Muscle of leg (tissue), 16 donors: ENCODE measurements at places on chromosomes 2 and 18. TPM values are rescaled to one million over a fixed set of nuclear protein-coding genes. Genes with fewer than 3 reads are reported as not detected.

PIEZO2 gene
- 48.8 TPM for polyA plus RNA-seq

DNA sequence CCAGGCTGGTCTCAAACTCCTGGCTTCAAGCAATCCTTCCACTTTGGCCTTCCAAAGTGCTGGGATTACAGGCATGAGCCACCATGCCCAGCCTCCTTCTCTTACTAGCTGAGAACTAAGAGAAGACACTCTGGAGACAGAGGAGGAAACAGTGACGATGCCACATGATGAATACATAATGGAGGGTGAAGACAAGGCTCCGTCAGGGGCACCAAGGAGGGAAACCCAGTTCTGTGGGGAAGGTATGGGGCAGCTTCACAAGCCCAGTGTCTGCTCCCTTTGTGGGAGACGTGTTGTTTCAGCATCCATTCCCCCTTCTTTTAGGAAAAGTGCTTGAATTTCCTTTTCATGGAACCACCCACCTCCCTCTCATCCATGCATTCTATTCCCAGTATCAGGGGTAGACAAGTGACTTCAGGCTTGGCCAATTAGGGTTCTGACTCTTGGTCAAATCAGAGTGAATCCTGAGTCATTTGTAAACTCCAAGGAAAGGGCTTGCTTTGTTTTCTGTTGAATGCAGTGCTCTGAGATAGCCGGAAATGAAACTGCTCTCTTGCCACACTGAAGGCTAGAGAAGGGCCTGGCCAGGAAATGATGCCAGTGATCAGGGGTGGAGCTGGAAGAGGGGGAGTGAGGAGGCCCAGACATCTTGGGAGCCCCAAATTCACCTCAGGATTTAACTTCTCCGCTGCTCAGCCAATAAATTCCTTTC is 23.7 kb downstream of the TMEM127 start:
- H3K27me3 ChIP-seq: no peaks in the 10 kb centered on the region
- H3K36me3 ChIP-seq: peaks cover 17% of the 10 kb centered on the region
- H3K27ac ChIP-seq: peak overlapping the region; percentile 85
- no peak overlapping the region for H3K4me3 ChIP-seq
- DNase-seq: peak; percentile 73

- no peak for DNase-seq
- H3K4me3 ChIP-seq: no peak overlapping the region
- H3K4me1 ChIP-seq: peaks cover 16% of the 10 kb centered on the region
- no peak overlapping the region for H3K27ac ChIP-seq
- no peaks in the 10 kb centered on the region for H3K36me3 ChIP-seq
Measured at GRCh38 chr2:236858661-236859060, 227.0 kb upstream of the COPS8 start.

DNA sequence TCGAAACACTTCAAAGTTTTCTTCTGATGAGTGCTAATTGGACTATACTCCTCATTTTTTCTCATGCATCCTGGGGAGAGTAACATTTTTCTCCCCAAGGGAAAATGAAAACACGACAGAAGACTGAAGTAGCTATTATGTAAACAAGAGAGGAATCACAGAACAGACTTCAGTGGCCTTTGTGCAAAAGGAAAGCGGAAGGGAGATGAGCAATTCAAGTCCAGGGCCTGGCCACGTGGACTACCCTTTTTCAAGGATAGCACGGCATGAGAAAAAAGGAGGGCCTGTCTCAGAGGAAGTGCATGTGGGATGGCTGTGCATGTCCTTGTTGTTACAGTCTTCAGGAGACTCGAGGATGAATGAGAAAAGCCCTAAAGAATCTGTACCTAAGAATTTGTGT is 43.8 kb upstream of the KCNE4 start:
- no peaks in the 10 kb centered on the region for H3K27me3 ChIP-seq
- H3K4me3 ChIP-seq: no peak overlapping the region
- no peak overlapping the region for H3K27ac ChIP-seq
- H3K4me1 ChIP-seq: no peaks in the 10 kb centered on the region
- no peaks in the 10 kb centered on the region for H3K36me3 ChIP-seq
- DNase-seq: no peak

DNA sequence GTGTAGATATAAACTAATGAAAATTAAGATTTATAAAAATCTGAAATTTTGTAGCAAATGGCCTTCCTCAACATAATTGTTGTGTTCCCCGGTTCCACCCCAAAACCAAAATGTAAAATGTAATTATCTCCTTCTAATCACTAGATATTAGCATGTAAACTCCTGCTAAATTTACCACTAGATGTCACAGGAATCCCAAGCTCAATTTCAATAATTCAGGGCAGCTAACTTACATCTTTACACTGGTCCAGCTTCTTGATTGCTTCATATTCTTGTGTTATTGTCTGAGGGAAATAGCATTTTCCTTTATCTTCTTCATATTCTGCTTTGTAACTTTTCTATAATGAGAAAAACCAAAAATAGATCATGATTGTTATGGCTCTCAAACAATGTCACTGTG is 42.6 kb downstream of the NEB start:
- no peak overlapping the region for H3K27ac ChIP-seq
- DNase-seq: peak; percentile 6
- H3K36me3 ChIP-seq: peaks cover 40% of the 10 kb centered on the region
- no peaks in the 10 kb centered on the region for H3K4me1 ChIP-seq
- H3K4me3 ChIP-seq: no peak overlapping the region

SH3BP4 gene
- polyA plus RNA-seq: 20.4 TPM

PSMA8 gene
- not detected for polyA plus RNA-seq

DNA sequence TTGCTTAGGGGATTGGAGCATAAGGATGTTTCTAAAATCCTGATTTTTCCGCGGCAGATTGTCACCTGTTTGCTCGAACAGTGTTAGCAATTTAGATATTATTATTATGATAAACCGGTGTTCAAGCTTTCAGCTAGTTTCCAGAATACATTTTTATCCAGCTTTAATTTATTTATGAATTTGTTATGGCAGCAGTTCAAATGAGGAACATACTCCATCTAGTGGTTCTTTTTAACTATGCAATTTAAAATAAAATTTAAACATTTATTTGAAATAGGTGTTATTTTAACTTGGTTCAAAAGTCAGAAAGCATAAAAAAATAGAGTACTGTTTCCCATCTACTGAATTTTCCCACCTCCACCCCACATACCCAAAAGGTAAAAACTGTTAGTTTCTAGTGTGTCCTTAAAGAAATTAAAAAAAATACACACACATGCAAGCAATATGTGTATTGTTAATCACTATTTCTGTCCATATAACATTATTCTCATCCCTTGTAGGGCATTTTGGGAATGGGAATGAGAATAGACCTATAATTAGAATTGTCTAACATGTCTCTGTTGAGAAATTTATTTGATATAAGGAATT is 23.2 kb downstream of the ACOXL start:
- no peak for DNase-seq
- no peaks in the 10 kb centered on the region for H3K27me3 ChIP-seq
- H3K4me1 ChIP-seq: no peaks in the 10 kb centered on the region
- no peak overlapping the region for H3K4me3 ChIP-seq

ACTG2 gene
- 5.2 TPM for polyA plus RNA-seq

GRCh38 chr2:232042911-232043574 is 81.5 kb downstream of the DIS3L2 start:
- DNase-seq: no peak
- no peaks in the 10 kb centered on the region for H3K4me1 ChIP-seq
- no peak overlapping the region for H3K4me3 ChIP-seq
- H3K27ac ChIP-seq: no peak overlapping the region
- H3K27me3 ChIP-seq: no peaks in the 10 kb centered on the region

DNA sequence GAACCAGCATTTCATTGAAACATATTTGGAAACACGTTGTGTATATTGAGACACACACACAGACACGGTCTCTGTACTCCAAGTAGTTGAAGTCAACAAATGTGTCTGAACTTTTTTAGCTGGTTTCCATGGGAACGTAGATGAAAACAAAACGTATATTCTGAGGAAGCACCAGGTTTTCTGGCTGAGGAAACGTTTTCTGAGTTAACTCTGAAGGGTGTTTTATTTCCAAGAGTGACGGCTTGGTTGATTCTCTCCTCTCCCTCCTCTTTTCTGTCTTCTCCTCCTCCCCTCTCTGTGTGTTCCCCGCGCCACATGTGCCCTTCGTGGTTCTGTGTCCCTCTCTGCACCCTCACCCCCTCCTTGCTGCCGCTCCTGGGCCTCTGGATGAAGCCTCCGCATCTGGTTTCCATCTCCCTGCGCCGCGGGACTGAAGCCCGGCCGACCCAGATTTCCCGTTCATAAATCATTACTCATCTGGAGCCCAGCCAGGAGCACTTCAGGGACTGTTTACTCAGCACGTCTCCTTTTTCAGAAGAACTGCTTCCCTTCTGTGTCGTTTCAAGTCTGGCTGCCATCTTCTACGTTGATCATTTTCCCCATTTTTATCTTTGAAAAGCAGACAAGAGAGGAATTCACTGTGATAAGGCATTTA is 122.7 kb downstream of the COL6A3 start:
- H3K27ac ChIP-seq: peak overlapping the region; percentile 98
- DNase-seq: peak; percentile 100
- H3K36me3 ChIP-seq: no peaks in the 10 kb centered on the region
- no peaks in the 10 kb centered on the region for H3K27me3 ChIP-seq

- DNase-seq: peak; percentile 93
- H3K27ac ChIP-seq: peak overlapping the region; percentile 74
- peaks cover 63% of the 10 kb centered on the region for H3K4me1 ChIP-seq
- no peak overlapping the region for H3K4me3 ChIP-seq
Measured at GRCh38 chr2:217625557-217626169, 377.1 kb downstream of the TNS1 start.

CYTIP gene
- 0.92 TPM for polyA plus RNA-seq

- no peak overlapping the region for H3K27ac ChIP-seq
- H3K4me1 ChIP-seq: peaks cover 37% of the 10 kb centered on the region
- no peaks in the 10 kb centered on the region for H3K36me3 ChIP-seq
- H3K4me3 ChIP-seq: no peak overlapping the region
- no peak for DNase-seq
Measured at GRCh38 chr18:49651033-49651432, 89.2 kb downstream of the LIPG start.

RUFY4 gene
- 0.22 TPM for polyA plus RNA-seq

NT5C1B gene
- 0.23 TPM for polyA plus RNA-seq

GRCh38 chr2:39304729-39305128 is 61.0 kb upstream of the CDKL4 start:
- no peaks in the 10 kb centered on the region for H3K27me3 ChIP-seq
- H3K4me3 ChIP-seq: no peak overlapping the region
- H3K4me1 ChIP-seq: no peaks in the 10 kb centered on the region
- H3K36me3 ChIP-seq: peaks cover 5% of the 10 kb centered on the region
- H3K27ac ChIP-seq: no peak overlapping the region

DNA sequence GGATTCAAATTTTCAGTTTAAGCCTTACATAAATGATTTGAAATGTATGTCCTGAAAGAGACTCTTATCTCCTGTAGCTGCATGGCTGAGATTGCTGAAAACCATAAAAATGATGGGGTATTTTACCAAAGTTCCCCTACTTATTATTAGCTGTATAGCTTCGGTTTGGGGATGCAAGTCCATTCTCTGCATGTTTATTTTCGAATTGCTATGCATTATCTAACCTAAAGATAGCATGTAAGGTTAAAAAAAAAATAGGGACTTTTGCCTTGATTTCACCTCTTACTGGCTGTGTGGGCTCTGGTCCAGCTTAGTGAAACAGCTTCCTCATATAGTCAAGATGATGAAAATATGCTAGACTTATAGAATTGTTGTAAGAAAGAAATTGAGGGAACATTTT is 14.0 kb upstream of the ACOXL start:
- no peaks in the 10 kb centered on the region for H3K4me1 ChIP-seq
- no peak overlapping the region for H3K4me3 ChIP-seq
- no peak for DNase-seq
- no peaks in the 10 kb centered on the region for H3K36me3 ChIP-seq
- H3K27ac ChIP-seq: no peak overlapping the region
